ENCODE measurements at places on chromosomes 13 and 19.

DNA sequence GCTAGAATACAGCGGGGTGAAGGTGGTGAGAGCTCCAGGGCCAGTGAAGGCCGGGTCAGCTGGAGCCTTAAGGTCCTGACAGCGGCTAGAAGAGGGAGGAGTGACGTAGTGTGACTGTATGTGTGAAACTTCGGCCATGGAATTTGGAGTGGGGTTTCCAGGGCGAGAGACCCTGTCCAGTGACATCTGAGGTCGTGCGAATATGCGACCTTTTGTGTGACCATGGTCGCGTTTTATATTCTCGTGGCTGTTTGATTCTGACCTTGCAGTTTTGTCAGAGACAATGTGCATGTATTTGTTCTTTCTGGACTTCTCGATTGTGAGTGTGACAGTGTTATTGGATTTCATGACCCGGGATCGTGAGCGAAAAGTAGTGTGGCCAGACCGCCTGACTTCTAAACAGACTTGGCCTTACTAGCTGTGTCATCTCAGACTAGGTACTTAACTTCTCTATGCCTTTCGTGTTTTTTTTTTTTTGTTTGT lies 405 bp upstream of the ZNF569 start:
- no peak for DNase-seq

DNA sequence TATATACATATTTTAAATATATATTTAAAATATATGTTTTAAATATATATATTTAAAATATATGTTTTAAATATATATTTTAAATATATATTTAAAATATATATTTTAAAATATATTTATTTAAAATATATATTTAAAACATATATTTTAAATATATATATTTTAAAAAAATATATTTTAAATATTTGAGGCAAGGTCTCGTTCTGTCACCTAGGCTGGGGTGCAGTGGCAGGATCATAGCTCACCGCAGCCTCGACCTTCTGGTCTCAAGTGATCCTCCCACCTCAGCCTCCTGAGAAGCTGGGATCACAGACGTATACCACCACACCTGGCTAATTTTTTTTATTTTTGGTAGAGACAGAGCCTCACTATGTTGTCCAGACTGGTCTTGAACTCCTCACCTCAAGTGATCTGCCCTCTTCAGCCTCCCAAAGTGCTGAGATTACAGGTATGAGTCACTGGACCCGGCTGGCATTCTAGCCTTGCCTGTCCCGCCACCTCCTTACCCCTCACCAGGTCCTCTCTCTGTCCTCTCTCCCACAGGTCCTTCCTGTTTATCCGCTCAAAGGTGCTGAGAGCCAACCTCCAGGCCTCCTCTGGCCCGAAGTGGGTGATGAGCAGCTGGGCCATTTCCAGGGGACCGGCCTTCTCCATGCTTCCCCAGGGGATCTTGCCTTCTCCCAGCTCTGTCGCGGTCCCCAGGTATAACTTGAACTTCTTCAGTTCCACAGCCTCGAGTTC lies 564 bp downstream of the NLRP12 start:
- DNase-seq, result no peak

DNA sequence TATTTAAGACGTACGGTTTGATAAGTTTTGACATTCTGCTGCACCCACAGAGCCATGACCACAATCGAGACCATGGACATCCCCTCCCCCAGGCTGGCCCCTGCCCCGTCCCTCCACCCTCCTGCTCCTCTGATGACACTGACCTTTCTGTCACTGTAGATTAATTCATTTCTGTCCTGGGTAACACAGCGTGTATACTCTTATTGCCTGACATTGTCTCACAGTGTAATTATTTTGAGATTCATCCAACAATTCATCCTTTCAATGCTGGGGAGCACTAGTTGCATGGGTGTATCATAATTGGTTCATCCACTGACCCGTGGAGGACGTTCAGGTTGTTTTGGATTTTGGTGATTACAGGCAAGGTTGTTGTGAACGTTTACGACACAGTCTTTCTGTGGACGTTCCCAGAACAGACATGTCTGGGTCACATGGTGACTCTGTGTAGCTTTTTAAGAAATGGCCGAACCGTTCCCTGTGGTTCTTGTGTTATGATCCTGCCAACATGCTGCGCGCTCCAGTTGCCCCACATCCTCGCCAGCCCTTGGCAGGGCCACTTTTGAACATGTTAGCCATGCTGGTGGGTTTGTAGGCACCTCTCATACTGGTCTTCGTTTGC lies 41.9 kb downstream of the C13orf46 start:
- DNase-seq, result peak; percentile 11

DNA sequence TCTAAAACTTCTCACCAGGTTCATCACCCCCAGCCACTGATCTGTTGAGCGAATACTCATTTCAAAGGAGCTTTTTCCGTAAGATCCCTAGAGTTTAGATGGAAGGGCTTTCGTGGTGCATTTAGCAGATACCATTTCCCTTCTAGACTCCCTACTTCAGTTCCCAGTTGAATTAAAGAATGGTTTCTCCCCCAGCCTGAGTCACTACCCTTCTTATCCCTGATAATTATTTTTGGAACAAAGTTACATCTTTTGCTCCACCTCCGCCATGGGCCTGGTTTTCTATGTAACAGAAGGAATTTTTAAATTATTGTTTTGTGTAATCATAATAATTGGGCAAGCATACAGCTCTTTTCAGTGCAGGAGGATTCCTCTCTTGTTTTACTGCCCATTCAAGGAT lies 22.0 kb downstream of the USPL1 start:
- no peak for DNase-seq

- no peak for DNase-seq
Observed at GRCh38 chr13:95643571-95643935, 953 bp downstream of the DZIP1 start.

DNA sequence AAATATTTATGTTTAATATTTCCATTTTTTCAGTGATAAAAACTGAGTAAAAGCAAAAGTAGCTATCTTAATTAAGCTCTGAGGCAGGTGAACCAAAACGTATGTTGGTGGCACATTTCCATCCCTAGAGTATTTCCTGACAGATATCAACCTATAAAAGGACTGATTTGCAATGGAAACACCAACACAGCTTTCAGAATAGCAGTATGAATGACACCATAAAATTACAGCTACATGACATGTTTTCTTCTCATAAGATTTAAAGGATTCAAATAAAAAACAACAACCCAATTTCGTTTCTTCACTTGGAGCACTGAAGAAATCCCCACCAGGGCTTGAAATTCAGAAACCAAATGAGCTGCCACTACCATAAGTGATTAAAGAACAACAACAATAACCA lies 194.4 kb downstream of the RFC3 start:
- no peak for DNase-seq

- no peak for DNase-seq
Observed at GRCh38 chr13:26324867-26325266, 70.9 kb downstream of the CDK8 start.

All from gastrocnemius medialis (tissue), 4 donors.